Stimulated activated CD4-positive, alpha-beta T cell treated with anti-CD3 and anti-CD28 coated beads, TNF-alpha, amount 100 ng/mL, for 24 hours (primary cell): ENCODE measurements at places on chromosomes 6 and 20.

DNA sequence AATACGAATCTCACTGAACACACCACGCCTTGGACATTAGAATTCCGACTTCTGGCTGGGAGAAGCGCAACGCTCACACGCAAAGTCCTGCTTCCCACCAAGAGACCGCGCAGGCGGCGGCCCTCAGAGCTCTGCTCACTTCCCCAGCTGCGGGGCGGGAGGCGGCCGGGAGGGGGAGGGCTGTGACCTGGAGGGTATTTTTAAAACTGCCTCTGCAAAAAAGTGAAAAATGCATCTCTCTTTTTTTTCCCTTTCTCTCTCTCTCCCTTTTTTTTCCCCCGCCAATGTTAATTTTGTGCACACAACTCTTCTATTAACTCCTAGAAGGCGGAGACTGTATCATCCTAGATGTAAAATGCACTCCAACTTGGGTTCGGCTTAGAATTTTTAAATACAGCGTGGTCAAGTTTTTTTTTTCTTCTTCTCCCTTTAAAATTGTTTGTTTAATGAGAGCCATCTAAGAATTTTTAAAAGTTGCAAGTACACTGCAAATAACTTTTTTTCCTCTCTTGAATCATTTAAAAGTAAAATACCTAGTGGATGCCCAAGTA is 66.4 kb downstream of the STX11 start:
- no peak for DNase-seq

GRCh38 chr6:104525677-104526322 is 333.9 kb downstream of the HACE1 start:
- peak; percentile 54 for DNase-seq

- no peak for DNase-seq
These were observed 50.5 kb upstream of the LRRC1 start for GRCh38 chr6:53744321-53744720.

DNA sequence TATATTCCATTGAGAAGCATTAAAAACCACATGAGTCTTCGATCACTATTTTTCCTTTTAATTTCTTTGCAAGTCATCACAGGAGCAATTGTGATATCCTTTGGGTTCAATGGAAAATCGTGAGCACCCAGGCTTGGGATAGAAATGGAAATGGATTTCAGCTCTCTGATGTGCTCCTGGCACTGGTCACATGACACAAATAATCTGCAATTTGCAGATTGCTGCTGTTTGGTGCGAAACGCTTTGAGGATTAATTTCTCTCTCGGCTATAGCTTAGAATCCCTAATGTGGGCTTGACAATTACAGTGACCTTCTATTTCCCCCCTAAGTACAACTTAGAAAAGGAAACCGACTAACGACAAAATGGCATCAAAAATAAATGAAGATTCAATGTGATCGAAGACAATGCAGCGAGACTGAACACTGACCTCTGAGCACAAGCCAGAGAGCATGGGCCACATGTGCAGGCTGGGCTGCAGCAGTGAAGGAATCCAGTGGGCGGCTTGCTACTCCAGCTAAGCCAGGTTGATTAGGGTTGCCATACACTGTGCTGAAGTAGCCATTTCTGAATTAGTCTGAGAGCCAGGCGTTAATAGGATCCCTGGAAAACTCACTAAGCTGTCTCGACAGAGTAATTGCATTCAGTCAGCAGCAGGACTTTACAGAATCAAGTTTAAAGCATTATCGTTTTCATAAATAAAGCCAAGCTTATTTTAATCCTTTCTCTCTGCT is 301.8 kb upstream of the AGPAT4 start:
- no peak for DNase-seq

- DNase-seq = no peak
These were observed 19.3 kb downstream of the ADA start for GRCh38 chr20:44632103-44632752.

- DNase-seq = no peak
These were observed 5.2 kb downstream of the PTPRA start for GRCh38 chr20:2878515-2878914.

DNA sequence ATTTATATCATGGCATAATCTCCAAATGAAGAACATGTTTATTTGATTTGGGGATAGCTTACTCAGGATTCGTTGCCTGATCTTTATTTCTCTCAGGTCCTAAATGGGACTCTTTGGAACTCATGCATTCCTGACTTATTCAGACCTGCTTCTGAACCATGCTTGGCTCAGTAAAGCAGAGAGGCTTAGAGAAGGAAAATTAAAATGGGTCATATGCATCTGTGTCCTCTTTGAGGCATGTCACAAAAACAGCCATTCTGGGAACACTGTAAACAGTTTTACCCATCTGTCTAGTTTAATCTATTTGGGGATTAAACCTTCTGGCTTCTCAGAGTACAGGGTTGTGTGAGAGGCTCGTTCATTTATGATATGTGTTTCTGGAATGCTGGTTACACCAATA is 1017.3 kb downstream of the KIF16B start:
- DNase-seq = no peak
